ENCODE measurements at places on chromosomes 7 and 10. TPM values are rescaled to one million over a fixed set of nuclear protein-coding genes. Genes with fewer than 3 reads are reported as not detected.

FAM237B gene
- total RNA-seq, result not detected

DENND10 gene
- 82.3 TPM for total RNA-seq

CLRN3 gene
- not detected for total RNA-seq

NUTM2D gene
- total RNA-seq, result 0.87 TPM

DNA sequence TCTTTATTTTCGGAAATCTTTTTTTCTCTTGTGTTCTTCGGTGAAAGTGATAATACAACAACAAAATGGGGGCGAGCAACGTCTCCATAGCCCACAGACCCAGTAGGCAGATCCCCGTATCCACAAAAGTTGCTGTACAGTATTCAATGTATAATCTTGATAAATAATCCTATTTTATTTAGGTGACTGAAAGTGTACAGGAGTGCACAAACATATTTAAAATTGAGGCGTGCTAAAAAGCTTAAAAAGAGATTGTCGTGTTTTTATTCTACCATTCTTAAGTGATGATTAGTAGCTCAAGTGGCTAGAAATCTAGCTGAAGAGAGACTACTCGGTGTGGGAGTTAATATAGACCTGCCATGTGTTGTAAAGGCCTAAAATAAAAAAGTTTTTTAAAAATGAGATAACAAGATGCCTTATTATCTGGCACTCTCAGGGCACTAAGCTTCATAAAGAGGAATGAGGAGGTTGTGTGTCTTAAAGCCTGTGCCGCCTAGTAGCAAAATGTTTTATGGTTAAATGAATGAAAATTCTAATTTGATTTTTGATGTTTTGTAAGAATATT, 1.6 kb downstream of the CAPZA2 start:
- DNase-seq, result peak; percentile 18

DNA sequence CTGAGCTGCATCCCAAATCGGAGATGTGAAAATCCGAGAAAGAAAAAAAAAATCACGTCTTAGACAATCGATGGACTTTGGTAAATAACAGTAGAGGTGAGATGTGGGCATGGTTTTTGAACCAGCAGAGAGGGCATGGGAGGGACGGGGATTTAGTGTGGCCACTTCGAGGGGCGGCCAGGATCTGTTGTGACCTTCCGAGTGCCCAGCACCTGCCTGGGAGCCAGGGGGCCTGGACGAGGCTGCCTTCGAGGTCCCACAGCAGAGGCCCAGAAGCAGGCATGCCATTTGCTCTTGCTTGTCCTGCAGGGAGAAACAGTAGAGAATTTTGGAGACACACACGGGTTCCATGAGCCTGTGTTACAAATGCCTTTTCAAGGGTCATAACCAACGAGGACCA, 469.7 kb upstream of the FOXK1 start:
- no peak for DNase-seq

DNA sequence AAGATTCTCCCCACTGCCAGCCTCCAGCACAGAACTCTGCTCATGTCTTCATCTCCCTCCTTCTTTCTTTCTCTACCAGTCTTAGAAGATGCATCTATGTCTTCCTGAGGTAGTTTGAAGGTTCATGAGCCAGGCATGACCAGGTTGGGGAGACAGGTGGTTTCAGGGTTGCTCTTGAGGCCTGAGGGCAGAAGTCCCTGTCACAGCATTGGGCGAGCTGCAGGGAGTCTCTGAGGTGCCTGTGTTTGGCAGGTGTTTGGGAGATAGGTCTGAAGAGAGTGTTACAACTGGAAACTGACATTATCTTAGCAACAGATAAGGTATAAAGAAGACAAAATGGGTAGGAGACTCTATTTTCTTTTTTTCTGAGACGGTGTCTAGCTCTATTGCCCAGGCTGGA, 18.7 kb downstream of the PRSS2 start:
- DNase-seq, result no peak

DNA sequence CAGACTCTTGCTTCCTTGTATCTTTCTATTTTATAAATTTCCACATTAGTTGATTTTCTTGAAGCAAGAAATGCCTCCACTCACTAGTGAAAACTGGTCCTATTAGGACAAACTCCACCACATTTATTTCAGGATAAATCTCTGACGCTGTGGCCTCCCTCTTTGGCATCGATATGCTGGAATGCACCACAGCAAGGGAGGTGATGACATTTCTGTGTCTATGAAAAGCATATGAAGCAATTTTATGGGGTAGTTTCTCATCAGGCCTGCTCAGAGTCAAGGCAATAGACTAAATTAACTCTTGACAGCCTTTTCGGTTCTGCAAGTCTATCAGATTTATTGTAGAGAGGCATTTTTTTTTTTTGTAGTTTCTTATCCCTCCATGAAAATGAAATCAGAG, 304.4 kb downstream of the ZEB1 start:
- DNase-seq, result no peak

DNA sequence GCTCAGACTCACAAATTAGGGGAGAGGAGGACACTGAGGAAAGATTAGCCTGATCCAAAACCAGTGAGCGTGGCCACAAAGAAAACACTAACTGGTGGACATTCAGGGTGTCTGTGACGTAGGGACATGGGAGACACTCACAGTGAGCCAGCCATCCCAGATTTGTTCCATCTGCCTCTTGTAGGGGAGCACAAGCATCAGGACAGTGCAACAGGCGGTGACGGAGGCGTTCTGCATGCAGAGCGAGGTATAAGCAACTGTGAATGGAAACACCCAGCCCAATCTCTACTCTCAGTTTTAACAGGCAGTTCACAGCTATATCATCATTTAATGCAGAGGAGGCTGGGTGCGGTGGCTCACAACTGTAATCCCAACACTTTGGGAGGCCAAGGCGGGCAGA, 52.8 kb upstream of the TOMM7 start:
- no peak for DNase-seq

DNA sequence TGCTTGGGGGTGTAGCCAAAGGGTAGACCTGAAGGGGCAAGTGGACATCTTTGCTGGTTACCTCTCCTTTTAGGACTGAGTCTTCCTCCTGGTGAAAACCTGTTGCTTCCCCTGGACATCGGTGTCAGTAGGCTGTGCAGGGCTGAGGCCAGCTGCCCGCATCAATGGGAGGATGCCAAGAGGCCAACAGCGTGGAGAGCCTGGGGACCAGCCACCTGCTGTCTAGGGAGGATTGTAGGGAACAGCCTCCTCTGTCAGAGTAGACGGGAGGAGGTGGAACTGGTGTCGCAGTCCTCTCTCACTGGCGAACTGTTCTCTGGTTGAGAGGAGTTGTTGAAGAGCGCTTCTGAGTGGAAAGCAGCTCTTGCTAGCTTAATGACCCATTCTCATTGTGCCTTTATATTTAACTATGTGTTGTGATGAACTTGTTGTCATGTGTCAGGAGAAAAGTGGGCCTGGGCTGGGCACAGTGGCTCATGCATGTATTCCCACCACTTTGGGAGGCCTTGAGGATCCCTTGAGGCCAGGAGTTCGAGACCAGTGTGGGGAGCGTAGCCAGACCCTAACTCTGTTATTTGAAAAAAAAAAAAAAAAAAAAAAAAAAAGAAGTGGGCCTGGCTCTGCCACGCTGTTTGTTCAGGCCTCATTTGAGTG, 1.8 kb downstream of the SUFU start:
- DNase-seq, result no peak

DNA sequence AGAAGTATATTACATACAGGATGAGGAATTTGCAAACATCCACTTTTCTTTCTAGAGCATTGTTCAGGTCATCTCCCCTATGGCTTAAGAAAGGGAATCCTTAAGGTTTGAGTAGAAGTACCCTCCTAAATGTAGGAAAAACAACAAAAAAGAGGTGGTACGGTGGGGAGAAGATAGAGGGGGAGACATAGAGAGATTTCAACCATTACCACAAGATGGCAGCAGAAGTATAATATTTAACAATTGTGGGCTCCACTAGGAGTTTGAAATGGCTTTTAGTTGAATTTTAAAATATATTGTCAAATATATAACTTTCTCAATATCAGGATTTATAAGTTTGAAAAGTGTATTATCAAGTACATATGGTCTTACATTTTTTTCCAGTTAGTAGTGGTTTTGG, 72.7 kb upstream of the PRKG1 start:
- peak; percentile 6 for DNase-seq

- DNase-seq, result peak; percentile 97
Measured at GRCh38 chr7:141045842-141046620, 27.8 kb upstream of the TMEM178B start.
